ENCODE measurements at places on chromosomes 11 and 22. TPM values are rescaled to one million over a fixed set of nuclear protein-coding genes. Genes with fewer than 3 reads are reported as not detected.

Gene OR4X1
- total RNA-seq = not detected

Gene UCP3
- 1.9 TPM for total RNA-seq

GRCh38 chr11:28107191-28107749 lies 686 bp downstream of the KIF18A start:
- H3K4me1 ChIP-seq = peaks cover 35% of the 10 kb centered on the region
- H3K27me3 ChIP-seq = no peaks in the 10 kb centered on the region

GRCh38 chr11:115695677-115696364 lies 191.6 kb upstream of the CADM1 start:
- H3K36me3 ChIP-seq = no peaks in the 10 kb centered on the region
- no peak for DNase-seq
- no peak overlapping the region for H3K4me3 ChIP-seq
- H3K27me3 ChIP-seq = no peaks in the 10 kb centered on the region
- H3K27ac ChIP-seq = no peak overlapping the region

DNA sequence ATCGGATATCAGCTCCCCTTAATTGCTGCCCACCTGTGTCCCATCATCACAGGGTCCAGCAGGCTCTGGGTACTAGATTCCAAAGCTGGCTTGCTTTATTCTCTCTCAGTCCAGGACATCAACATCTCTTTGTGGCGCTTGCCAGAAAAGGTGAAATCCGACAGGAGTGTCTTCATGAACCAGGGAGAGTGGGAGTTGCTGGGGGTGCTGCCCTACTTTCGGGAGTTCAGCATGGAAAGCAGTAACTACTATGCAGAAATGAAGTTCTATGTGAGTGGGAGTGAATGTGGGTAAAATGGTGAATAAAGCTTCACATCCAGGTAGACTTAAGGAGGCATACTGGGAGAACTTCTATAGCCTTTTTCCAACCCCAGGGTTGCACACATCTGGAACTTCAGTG lies 11.0 kb downstream of the HTR3A start:
- H3K27me3 ChIP-seq = no peaks in the 10 kb centered on the region
- no peaks in the 10 kb centered on the region for H3K4me1 ChIP-seq
- no peak for DNase-seq
- no peak overlapping the region for H3K4me3 ChIP-seq

DNA sequence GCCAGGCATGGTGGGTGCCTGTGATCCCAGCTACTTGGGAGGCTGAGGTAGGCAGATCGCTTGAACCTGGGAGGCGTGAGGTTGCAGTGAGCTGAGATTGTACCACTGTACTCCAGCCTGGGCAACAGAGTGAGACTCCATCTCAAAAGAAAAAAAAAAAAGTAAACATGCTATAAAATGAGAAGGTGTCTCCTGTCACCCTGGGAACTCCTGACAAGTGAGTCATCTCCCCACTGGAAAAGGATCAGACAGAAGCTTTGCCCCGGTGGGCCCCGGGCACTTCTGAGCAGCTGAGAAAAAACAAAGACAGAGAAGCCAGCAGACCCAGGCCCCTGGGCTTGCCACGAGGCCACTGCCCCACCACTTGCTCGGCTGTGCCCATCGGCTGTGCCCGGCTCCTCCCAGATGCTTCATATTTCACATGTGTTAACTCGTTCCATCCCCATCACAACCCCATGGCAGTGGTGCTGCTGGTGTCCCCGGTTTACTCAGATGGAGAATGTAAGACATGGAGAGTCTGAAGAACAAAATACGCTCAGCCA lies 22.3 kb downstream of the TTLL1 start:
- H3K36me3 ChIP-seq = peaks cover 15% of the 10 kb centered on the region
- H3K27ac ChIP-seq = no peak overlapping the region
- no peak overlapping the region for H3K4me3 ChIP-seq
- DNase-seq = no peak

GRCh38 chr22:19149047-19149883 lies 827 bp downstream of the GSC2 start:
- H3K27me3 ChIP-seq = peaks cover 12% of the 10 kb centered on the region
- DNase-seq = peak; percentile 87
- peak overlapping the region; percentile 22 for H3K4me3 ChIP-seq
- no peak overlapping the region for H3K27ac ChIP-seq
- H3K4me1 ChIP-seq = peaks cover 9% of the 10 kb centered on the region
- no peaks in the 10 kb centered on the region for H3K36me3 ChIP-seq

- no peak for DNase-seq
- no peak overlapping the region for H3K27ac ChIP-seq
- H3K36me3 ChIP-seq = no peaks in the 10 kb centered on the region
- H3K4me3 ChIP-seq = no peak overlapping the region
- H3K4me1 ChIP-seq = no peaks in the 10 kb centered on the region
- no peaks in the 10 kb centered on the region for H3K27me3 ChIP-seq
These were observed 18.3 kb upstream of the CRY2 start for GRCh38 chr11:45828996-45829395.

All from upper lobe of left lung (tissue), 6 donors.